ENCODE measurements at places on chromosomes 1 and 21.

DNA sequence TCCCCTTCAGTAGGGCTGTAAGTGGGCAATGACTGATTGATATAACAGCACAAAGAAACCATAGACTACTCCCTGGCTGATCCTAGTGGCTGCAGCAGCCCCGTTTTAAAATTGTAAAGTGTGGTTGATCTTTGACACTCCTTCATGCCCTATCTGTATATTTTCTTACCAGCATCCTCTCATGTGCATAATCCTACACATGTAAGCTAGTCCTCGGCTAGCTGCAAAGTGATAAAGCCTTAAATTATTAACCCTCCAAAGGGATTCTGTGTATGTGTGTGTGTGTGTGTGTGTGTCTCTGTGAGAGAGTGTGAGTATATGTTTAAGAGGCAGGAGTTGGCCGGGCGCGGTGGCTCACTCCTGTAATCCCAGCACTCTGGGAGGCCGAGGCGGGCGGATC, 30.8 kb upstream of the CDC14A start:
- no peaks in the 10 kb centered on the region for H3K36me3 ChIP-seq
- DNase-seq, result no peak

DNA sequence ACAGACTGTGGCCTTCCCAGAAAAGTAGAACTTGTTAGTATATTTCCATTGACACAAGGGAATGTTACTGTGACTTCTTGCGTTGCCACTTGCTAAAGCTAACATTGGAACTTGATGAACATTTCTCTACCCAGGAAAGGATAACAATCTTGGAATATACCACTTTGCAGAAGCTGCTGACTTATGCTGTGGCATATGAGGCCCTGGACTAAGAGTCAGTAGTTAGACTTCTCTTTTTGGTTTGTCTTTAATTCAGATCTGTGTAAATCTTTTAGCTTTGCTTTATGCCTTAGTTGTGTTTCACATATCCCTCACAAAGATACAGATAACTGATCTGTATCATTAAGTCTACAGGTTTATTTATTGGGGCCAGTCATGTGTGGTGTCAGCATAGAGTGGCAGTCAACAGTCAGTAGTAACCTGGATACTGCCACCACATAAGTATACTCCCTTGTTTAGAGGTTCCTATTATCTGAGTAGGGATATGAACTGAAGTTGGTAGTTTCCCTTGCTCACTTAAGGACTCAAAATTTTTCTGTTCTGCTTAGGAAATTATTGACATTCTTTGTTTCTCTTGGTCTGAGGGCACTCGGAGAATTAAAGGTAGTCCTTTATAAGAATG, 14.7 kb downstream of the RNF2 start:
- no peaks in the 10 kb centered on the region for H3K27me3 ChIP-seq
- H3K4me1 ChIP-seq, result peaks cover 5% of the 10 kb centered on the region
- H3K36me3 ChIP-seq, result no peaks in the 10 kb centered on the region
- no peak overlapping the region for H3K4me3 ChIP-seq

DNA sequence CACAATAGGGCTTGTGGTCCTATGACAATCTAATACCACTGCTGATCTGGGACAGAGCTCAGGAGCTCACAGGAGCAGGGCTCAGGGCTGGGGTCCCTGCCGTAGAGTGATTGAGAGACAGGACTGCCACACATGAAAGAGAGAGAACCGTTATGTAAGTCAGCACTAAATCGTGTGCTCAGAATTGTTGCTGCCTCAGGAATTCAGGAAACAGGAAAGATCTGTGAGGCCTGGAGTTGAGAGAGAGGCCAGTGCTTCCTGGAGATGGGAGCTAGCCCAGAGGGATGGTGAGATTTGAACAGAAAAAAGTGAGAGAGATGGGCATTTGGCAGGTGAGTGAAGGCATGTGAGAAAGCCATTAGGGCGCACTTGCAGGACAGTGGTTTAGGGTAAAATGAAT, 17.5 kb upstream of the ACBD6 start:
- no peak overlapping the region for H3K4me3 ChIP-seq
- H3K27me3 ChIP-seq, result no peaks in the 10 kb centered on the region
- no peaks in the 10 kb centered on the region for H3K36me3 ChIP-seq
- H3K27ac ChIP-seq, result no peak overlapping the region

GRCh38 chr1:41122851-41123518, 101.5 kb upstream of the SLFNL1 start:
- no peak overlapping the region for H3K27ac ChIP-seq
- no peaks in the 10 kb centered on the region for H3K27me3 ChIP-seq
- DNase-seq, result no peak
- H3K36me3 ChIP-seq, result no peaks in the 10 kb centered on the region
- H3K4me3 ChIP-seq, result no peak overlapping the region

DNA sequence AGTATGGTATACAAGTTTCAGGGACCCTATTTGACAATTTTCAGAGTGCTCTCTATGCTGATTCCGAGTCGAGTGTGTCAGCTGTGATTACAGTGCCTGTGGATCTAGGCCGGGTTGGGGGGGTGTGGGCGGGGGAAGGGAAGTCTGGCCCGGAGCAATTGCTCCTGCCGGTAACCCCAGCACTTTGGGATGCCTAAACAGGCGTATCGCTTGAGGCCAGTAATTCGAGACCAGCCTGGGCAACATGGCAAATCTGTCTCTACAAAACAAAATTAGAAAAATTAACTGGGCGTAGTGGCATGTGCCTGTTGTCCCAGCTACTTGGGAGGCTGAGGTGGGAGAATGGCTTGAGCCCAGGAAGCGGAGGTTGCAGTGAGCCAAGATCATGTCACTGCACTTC, 1.6 kb upstream of the IL10RB start:
- H3K4me1 ChIP-seq, result no peaks in the 10 kb centered on the region
- H3K36me3 ChIP-seq, result no peaks in the 10 kb centered on the region
- H3K27me3 ChIP-seq, result no peaks in the 10 kb centered on the region
- H3K27ac ChIP-seq, result no peak overlapping the region
- DNase-seq, result no peak

DNA sequence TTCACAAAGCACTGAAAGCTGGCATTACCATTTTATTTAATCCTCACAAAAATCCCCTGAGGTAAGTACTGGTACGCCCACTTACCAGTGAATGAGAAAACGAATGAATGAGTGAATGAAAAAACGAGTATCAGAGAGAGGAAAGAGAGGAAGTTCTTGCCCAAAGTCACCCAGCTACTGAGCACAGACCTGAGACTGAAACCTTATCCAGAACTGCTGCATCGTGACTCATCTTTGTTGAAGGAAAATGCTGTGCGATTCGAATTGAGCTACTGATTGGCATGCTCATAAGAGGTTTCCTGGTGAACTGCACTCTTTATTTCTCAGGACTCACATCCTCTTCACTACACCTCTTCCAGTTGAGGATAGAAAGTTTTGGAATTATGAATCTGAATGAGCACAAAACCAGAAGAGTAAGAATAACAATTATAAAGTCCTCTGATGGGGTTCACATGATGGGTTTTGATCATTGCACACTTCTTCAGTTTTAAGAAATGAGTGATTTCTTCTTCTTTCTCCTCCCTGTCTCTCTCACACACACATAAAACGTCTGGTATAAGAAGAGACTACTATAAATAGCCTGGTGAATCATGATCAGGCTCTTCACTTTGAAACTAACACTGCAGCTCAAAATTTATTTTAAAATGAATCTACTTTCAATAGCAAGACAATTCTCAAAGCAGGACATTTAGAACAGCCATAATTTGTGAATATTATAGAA, 32.1 kb downstream of the IL12RB2 start:
- H3K36me3 ChIP-seq, result no peaks in the 10 kb centered on the region
- peaks cover 7% of the 10 kb centered on the region for H3K4me1 ChIP-seq
- H3K27ac ChIP-seq, result no peak overlapping the region
- H3K4me3 ChIP-seq, result no peak overlapping the region

DNA sequence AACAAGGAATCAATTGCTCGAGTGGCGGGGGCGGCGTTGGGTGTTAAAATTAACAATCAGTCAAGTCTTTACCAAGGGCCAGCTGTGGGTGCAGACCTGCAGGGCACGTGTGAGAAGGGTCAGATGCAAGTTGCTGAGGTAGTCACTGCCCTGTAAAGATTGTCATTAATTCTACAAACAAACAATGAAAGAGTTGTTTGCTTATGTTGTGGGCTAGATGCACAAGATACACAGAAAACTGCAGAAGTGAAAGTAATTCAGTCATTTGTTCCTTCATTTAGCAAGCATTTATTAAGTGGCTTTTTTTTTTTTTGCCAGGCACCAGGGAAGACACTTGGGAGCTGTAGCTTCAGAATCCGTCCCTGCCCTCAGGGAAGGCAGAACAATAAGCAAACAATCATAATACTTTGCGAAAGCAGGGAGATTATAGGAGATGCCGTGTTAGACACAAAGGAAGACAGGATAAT, 79.5 kb downstream of the NR5A2 start:
- no peaks in the 10 kb centered on the region for H3K4me1 ChIP-seq
- no peaks in the 10 kb centered on the region for H3K36me3 ChIP-seq
- no peaks in the 10 kb centered on the region for H3K27me3 ChIP-seq
- no peak overlapping the region for H3K4me3 ChIP-seq

Measured in H1 (cell line).